Thyroid gland (tissue), 4 donors: ENCODE measurements at places on chromosomes 2 and 18. TPM values are rescaled to one million over a fixed set of nuclear protein-coding genes. Genes with fewer than 3 reads are reported as not detected.

Gene SLC23A3
- total RNA-seq = 1.1 TPM

Gene C2orf80
- total RNA-seq = not detected

Gene SP5
- total RNA-seq = 0.56 TPM

Gene LRP1B
- 82.7 TPM for total RNA-seq

DNA sequence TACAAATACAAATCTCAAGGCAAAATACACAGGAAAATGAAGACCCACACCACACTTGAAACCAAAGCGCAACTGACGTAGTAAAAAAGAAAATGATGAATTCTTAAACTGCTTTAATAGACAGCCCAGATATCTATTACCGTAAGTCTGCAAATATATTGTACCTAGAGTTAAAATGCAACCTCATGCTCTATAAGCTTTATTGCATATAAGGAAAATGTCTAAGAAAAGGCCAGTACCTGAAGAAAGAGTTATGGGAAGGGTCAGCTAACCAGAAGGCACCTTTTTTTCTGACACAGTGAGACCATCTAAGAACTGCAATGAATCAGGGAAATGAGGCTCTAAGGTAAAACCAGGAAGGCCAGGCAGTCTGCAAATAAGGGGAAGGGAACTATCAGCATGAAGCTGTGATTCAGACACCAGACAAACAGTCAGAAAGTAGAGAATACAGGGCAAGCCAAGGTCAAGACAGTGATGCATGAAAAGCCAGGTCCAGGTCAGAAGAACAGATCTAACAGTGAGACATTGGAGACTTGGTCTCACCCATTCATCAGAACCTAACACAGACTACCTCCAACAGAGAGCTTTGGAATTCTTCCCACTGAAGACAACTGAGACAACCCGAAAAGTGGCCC, 46.9 kb downstream of the PDE11A start:
- no peak for DNase-seq
- H3K27me3 ChIP-seq = no peaks in the 10 kb centered on the region
- H3K36me3 ChIP-seq = no peaks in the 10 kb centered on the region
- no peak overlapping the region for H3K27ac ChIP-seq

GRCh38 chr18:51253476-51253875, 56.0 kb upstream of the MEX3C start:
- H3K4me3 ChIP-seq = no peak overlapping the region
- no peak for DNase-seq
- H3K27me3 ChIP-seq = no peaks in the 10 kb centered on the region
- no peaks in the 10 kb centered on the region for H3K4me1 ChIP-seq
- no peaks in the 10 kb centered on the region for H3K36me3 ChIP-seq

GRCh38 chr2:56195563-56195962, 11.8 kb downstream of the CCDC85A start:
- peaks cover 17% of the 10 kb centered on the region for H3K4me1 ChIP-seq
- H3K36me3 ChIP-seq = no peaks in the 10 kb centered on the region
- no peak for DNase-seq

DNA sequence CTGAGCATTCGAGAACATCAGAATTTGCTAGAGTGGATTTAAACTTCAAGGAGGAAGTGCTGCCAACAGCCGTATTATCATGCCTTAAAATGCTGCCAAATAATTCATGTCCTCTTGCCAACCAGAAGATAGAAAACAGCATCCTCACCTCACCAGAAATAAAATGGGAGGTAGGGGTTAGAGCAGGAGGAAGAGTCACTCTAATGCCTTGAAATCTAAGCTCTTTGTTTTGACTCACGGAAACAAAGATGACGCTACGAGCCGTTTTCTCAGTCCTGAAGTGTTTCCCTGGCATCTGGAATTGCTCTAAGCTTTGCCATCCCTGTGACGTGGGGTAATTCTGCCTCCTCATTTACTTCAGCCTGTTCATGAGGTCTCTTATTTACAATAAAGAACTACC, 97.1 kb downstream of the PRPF40A start:
- DNase-seq = no peak
- H3K4me3 ChIP-seq = no peak overlapping the region
- H3K27ac ChIP-seq = no peak overlapping the region
- no peaks in the 10 kb centered on the region for H3K4me1 ChIP-seq

DNA sequence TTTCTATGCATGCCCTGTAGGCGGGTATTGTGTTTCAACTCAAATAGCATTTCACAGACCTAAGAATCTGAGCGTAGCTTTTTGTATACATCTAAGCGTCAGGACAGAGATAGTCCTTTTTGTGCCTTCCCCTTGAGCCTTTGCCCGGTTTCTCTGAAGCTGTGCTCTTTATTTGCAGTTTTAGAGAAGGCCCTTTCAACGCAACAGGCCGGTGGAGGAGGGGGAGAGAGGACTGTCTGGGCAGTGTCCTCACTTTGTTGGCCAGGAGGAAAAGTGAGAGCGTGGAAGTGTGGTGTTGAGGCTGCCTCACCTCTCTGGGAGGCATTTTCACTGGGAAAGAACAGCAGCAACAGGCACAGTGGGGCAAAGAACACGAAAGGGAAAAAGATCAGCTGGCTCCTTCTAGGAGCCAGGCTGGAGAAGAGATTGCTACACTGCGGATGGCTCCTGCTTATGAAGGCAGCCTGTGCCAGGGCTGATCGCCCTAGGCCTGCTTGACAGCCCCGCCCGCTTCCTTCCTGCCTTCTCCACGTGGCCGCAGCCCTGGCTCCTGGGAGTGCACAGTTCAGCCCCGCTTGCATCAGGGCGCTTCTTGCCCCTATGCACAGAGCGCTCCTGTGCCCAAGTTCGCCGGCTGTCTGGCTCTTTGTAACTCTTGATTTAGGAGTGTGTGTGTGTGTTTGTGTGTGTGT, 195.6 kb upstream of the POU3F3 start:
- peak; percentile 17 for DNase-seq
- no peak overlapping the region for H3K27ac ChIP-seq
- H3K27me3 ChIP-seq = no peaks in the 10 kb centered on the region
- H3K4me1 ChIP-seq = no peaks in the 10 kb centered on the region
- H3K36me3 ChIP-seq = no peaks in the 10 kb centered on the region
- no peak overlapping the region for H3K4me3 ChIP-seq

- H3K36me3 ChIP-seq = no peaks in the 10 kb centered on the region
- H3K27ac ChIP-seq = no peak overlapping the region
- H3K4me3 ChIP-seq = no peak overlapping the region
- H3K27me3 ChIP-seq = no peaks in the 10 kb centered on the region
Observed at GRCh38 chr2:100954044-100954420, 48.1 kb upstream of the RPL31 start.

DNA sequence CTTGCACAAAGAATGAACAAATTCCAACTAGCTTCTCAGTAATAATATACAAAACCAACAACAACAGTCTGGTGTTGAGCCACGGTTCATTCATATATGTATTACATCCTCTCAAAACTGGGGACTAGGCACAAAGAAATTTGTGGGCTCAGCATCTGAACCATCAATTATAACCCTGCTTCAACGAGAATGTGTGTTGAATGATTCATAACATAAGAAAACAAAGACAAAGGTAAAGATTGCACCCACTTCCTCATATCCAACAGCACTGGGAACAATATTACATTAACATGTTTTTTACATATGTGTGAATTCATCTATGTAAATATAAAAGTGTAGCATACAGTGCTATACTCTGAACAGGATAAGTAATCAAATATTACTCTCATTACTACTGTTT, 144.8 kb downstream of the CDH2 start:
- H3K4me1 ChIP-seq = no peaks in the 10 kb centered on the region
- H3K27me3 ChIP-seq = no peaks in the 10 kb centered on the region
- DNase-seq = no peak
- H3K4me3 ChIP-seq = no peak overlapping the region

DNA sequence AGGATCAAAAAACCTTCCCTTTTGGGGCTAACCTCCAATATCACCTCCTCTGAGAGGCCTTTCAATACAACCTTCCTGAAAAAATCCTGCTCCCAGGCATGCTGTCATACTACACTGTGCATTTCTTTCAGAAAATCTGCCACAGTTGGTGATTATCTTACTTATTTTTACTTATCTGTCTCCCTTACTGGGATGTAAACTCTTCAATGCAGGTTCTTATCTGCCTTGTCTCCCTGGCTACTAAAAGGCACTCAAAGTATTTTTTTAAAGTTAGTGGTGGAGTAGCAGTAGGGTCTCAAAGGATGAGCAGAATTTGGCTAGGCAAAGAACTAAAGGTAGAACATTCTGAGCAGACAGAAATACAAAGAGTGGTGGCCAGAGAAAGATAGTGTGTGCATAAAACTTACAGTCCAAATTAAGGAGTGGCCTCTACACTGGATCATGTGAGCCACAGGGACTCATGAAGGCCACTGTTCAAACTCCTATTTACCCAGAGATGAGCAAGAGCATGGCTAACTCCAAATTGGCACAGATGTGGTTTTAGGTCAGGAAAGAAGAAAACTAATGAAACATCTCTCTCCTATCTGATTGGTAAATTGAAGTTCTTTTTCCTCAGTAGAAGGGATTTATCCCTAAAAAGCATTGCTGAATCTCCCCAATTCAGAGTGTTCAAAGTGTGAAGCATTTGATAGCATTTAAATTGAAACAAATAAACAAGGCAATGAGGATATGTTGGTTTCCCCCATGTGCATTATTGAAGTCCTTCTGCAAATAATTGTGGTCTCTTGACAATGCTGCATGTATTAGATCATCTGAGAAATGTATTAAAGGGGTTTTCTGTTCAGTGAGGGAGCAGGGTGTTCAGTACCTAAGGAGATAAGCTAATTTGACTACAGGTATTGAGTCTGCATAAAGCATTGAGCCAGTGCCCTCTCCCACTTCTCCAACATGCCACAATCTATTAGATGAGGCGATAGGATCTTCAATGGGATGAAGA, 285.5 kb downstream of the MREG start:
- no peak for DNase-seq
- H3K27ac ChIP-seq = no peak overlapping the region
- no peaks in the 10 kb centered on the region for H3K4me1 ChIP-seq
- no peaks in the 10 kb centered on the region for H3K27me3 ChIP-seq
- no peak overlapping the region for H3K4me3 ChIP-seq
- H3K36me3 ChIP-seq = no peaks in the 10 kb centered on the region

DNA sequence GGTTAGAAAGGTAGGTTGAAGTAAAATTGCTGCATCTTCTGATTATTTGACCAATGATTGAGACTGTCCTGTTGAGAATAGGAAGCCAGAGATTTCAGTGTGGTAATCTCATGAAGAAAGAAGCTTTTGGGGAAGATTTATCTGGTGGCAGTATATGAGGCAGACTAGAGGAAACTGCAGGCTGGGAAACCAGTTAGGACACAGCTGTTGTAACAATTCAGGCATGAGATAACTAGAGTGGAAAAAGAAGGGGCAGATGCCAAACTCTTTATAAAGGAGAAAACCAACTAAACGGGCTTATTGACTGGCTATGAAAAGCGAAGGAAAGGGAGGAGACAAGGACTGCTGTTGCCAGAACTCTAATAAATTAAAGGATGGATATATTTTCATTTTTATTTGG, 155.6 kb downstream of the TTC27 start:
- H3K36me3 ChIP-seq = no peaks in the 10 kb centered on the region
- H3K4me1 ChIP-seq = no peaks in the 10 kb centered on the region
- H3K27ac ChIP-seq = no peak overlapping the region
- H3K27me3 ChIP-seq = no peaks in the 10 kb centered on the region
- DNase-seq = no peak

GRCh38 chr2:31476511-31477180, 62.1 kb upstream of the XDH start:
- peaks cover 26% of the 10 kb centered on the region for H3K4me1 ChIP-seq
- no peaks in the 10 kb centered on the region for H3K27me3 ChIP-seq
- H3K36me3 ChIP-seq = no peaks in the 10 kb centered on the region
- DNase-seq = peak; percentile 59
- H3K27ac ChIP-seq = peak overlapping the region; percentile 79
- H3K4me3 ChIP-seq = no peak overlapping the region

- H3K4me3 ChIP-seq = peak within 1 kb of the TSS; percentile 34
- H3K36me3 ChIP-seq = no peaks in the 10 kb centered on the region
- H3K27me3 ChIP-seq = no peaks in the 10 kb centered on the region
- H3K27ac ChIP-seq = no peak within 1 kb of the TSS
Observed at GRCh38 chr2:166375736-166376487, at the start of gene SCN9A. SCN9A (minus strand) TSS chr2:166375944; CDS start chr2:166311756, 64,188 bp downstream.

DNA sequence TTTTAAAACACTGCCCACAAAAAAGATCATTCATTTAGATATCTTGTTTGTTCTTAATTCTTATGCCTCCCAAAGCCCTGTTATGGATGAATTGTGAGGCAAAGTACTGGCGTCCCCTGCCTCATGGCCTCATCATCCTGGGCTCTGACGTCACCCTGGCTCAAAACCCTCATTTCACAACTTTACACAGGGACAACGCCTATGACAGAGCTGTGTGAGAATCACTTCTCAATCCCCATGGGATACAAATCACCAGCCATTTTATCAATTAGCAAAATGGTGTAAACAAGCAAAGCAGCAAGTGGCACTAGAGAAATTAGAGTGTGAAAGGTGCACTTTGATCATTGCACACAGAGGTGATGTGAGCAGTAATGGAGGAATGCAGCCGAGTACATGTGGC, 16.6 kb downstream of the FHOD3 start:
- H3K4me1 ChIP-seq = peaks cover 11% of the 10 kb centered on the region
- no peak for DNase-seq
- no peak overlapping the region for H3K27ac ChIP-seq
- no peaks in the 10 kb centered on the region for H3K27me3 ChIP-seq
- no peaks in the 10 kb centered on the region for H3K36me3 ChIP-seq
- H3K4me3 ChIP-seq = no peak overlapping the region

GRCh38 chr2:54767921-54768320, 44.5 kb downstream of the EML6 start:
- no peaks in the 10 kb centered on the region for H3K36me3 ChIP-seq
- no peaks in the 10 kb centered on the region for H3K27me3 ChIP-seq
- no peak overlapping the region for H3K27ac ChIP-seq
- DNase-seq = no peak

GRCh38 chr2:231244382-231245248, 46.2 kb downstream of the ARMC9 start:
- H3K27me3 ChIP-seq = no peaks in the 10 kb centered on the region
- H3K4me1 ChIP-seq = no peaks in the 10 kb centered on the region
- H3K27ac ChIP-seq = no peak overlapping the region
- no peak overlapping the region for H3K4me3 ChIP-seq
- DNase-seq = no peak
- H3K36me3 ChIP-seq = no peaks in the 10 kb centered on the region

- H3K4me1 ChIP-seq = peaks cover 31% of the 10 kb centered on the region
- H3K27ac ChIP-seq = no peak overlapping the region
- H3K27me3 ChIP-seq = no peaks in the 10 kb centered on the region
- no peak for DNase-seq
- no peak overlapping the region for H3K4me3 ChIP-seq
Observed at GRCh38 chr2:37795938-37796337, 124.5 kb upstream of the CDC42EP3 start.

GRCh38 chr2:145753966-145754365, 1234.0 kb upstream of the ZEB2 start:
- no peak overlapping the region for H3K27ac ChIP-seq
- DNase-seq = no peak
- H3K27me3 ChIP-seq = no peaks in the 10 kb centered on the region
- no peaks in the 10 kb centered on the region for H3K36me3 ChIP-seq
- no peak overlapping the region for H3K4me3 ChIP-seq

- no peak overlapping the region for H3K4me3 ChIP-seq
- H3K4me1 ChIP-seq = no peaks in the 10 kb centered on the region
- DNase-seq = no peak
- no peaks in the 10 kb centered on the region for H3K27me3 ChIP-seq
- H3K36me3 ChIP-seq = no peaks in the 10 kb centered on the region
- no peak overlapping the region for H3K27ac ChIP-seq
Observed at GRCh38 chr18:75506913-75507312, 79.4 kb upstream of the SMIM21 start.
